ENCODE measurements at places on chromosomes 13 and 19.

DNA sequence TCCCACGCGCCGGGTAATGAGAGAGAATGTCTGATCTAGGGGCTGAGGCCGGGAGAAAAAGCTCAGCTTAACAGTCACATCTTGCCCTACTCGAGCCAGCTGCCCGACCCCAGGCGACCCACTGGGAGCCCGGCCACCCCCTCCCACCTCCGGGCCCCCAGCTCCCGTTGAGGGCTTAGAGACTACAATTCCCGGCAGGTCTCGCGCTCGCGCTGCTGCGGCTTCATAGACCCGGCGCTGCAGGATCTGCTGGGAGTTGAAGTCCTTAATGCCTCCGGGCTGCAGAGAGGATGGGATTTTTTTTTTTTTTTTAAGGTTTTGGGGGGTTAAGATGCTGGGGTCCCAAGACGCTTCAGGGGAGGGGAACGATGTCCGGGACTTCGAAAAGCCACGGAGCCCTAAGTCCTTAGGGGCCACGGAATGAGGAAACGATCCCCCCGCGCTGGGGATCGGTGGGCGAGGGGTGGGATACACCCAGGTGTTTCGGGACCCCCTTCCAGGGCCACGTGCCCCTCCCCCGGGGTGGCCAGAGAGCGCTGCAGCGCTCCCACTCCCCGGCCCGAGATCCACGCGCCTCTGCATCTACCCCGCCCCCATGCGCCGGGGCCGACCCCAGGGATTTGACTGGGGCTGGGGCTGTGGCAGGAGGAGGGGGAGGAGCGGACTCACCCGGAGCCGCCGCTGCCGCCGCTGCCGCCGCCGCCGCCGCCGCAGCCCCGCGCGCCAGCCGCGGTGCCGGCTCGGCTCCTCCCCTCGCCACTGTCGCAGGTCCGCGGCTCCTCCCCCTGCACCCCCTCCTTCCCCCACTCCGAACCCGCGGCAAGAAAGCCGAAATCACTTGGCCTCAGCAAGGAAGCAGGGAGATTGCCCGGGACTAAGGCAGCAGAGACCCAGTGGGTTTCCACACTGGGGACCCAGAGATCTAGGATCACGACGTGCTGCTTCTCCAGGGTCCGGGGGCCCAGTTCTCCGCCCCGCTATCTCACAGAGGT is at the start of gene SYT3:
Gene SYT3, minus strand, starts transcription at position 761 of the 992 bp plus-strand sequence. CDS start 2,470 bp downstream, outside the sequence.
- no peak for DNase-seq

GRCh38 chr13:108915634-108916512 is 286.5 kb downstream of the MYO16 start:
- DNase-seq = no peak

- DNase-seq = no peak
These were observed 3.7 kb upstream of the CNN1 start for GRCh38 chr19:11534948-11535347.

- no peak for DNase-seq
These were observed 7.2 kb upstream of the ZNF606 start for GRCh38 chr19:58009666-58010301.

DNA sequence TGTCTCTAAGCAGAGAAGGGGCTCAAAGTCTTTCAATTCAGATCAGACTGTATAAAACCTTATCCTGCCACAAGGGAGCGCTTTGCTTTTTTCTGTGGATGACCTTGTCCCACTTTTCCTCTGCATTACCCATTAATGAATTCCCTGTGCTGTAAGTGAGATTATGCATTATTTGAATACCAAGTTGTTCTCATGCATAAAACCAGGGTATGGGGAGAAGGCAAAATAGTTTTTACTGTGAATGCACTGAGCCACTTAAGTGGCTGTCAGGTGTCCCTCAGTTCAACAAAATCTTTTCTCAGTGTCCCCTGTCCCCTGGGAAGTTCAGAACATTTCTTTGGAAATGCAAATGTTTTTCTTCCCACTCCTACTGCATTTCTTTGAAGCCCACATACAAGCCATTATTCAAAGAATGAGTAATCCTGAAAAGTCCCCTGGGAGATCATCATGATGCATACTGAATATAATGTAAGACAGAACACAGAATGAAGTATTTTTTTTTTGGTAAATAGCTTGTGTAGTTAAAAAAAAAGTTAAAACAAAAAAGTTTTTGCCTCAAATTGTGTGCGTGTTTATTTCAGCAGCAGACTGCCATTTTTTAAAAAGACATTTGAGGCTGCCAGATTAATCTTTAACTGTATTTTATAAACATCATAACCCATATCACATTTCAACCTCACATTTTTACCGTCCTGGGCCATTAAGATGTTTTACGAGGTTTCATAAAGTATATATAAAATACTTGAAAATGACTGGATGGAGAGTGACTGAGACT is 506.7 kb upstream of the PCDH9 start:
- no peak for DNase-seq

DNA sequence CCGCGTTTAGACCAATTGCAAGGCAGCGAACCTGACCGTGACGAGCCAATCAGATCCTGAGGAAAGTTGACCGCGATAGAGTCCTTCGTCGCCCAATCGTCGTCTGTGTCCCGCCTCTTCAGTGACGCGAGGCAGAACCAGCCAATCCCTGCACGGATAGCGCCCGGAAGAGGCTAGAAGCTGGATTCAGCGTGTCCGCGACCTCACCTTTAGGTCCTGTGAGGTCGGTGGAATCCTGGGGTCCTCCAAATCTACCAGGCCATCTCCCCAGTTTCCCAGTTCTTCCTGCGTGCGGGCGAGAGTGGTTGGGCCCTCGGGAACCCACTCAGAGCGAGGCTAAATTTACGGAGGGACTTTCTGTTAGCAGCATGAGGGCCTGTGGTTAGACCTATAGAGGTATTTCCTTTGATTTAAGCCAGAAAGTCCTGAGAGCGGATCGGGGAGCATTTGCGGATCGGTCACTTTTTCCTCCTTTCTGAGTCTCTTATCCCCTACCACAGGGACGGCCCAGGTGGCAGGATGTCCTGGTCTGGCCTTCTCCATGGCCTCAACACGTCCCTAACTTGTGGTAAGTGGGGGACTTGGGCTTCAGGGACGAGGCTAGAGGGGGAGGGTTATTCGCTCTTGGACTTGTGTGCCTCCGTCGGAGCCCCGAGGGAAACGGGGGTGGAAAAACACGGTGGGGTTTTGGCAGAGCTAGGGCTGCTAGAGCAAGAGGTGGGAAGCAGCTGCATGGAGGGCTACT is at the start of gene MRPS12:
Gene MRPS12, plus strand, starts transcription at position 169 of the 745 bp plus-strand sequence. Its CDS starts 351 bp downstream, at position 520.
- DNase-seq = no peak

DNA sequence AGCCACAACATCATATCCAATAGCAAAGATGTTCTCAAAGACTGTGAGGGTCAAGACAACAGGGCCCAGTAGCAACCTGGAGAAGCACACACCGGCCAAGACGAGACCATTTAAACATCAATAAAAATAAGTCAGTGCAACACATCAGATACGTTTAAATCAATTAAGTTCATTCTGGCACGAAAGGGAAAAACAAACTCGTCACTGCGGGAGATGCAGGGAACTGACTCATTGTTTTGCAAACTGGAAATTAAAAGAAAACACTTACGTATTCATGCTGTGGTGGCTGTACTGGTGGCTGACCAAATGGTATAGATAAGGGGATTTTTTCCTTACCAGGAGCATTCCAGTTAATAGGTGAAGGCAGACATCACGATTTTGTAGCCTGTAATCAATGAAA is 26.3 kb upstream of the SLC15A1 start:
- DNase-seq = no peak

- DNase-seq = no peak
These were observed 18.8 kb downstream of the ZSCAN5A start for GRCh38 chr19:56295531-56296455.

- no peak for DNase-seq
These were observed 25.3 kb upstream of the TBC1D4 start for GRCh38 chr13:75507027-75508001.

GRCh38 chr19:41457241-41457640 is 14.3 kb downstream of the ERICH4 start:
- DNase-seq = no peak

GRCh38 chr13:61202042-61202441 is 213.6 kb downstream of the PCDH20 start:
- no peak for DNase-seq

DNA sequence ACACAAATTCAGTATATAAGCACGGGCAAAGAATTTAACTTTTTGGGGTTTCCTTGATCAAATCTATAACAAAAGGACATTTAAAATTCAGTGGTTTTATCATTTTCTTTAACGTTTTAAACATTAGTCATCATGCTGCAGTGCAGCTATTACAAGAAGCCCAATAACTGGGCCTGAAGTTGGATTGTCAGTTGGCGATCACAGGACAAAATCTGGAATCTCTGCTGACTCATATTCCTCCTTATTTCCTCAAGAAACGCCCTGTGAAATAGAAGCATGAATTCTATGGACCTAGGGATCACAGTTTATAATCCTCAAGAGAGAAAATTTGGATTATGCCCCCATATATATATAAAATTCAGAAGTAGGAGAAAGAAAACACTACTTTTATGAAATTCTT is 971.6 kb upstream of the MIR17HG start:
- DNase-seq = no peak

- no peak for DNase-seq
These were observed 126.5 kb downstream of the NALCN start for GRCh38 chr13:101289764-101290163.

- no peak for DNase-seq
These were observed 186.6 kb downstream of the ZNF536 start for GRCh38 chr19:30558793-30559192.

DNA sequence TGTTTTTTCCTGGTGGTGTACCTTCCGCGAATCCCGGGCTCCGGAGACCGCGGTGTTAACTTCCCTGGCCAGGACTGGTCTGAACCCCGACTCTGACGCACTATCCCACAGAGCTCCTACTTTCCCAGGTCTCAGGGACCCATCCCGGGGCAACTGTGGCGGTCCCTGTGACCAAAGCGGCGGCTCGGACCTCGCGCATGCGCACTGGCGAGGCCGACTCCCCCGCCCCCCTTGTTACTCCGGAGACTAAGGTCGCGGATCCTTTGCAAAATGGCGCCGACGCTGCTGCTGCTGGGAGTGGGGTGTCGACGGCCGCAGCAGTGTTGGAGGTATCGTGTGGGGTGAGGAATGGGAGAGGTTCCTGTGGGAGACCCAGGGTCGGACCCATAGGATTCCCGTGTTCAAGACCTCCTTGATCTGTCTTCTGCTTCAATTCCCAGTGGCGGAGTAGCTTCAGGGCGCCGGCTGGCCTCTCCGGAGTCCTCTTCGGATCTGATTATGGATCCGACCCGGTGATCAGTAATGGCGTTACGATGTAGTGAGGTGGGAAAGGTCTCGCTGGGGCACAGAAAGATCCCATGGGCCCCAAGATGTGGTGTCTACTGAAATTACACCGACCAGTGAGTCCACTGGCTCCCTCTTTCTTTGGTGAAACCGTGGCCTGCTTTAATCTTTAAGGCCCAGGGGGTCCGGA is 66.6 kb upstream of the ZNF527 start:
- DNase-seq = no peak

- DNase-seq = no peak
These were observed 265.9 kb downstream of the MYO16 start for GRCh38 chr13:108895220-108895704.

DNA sequence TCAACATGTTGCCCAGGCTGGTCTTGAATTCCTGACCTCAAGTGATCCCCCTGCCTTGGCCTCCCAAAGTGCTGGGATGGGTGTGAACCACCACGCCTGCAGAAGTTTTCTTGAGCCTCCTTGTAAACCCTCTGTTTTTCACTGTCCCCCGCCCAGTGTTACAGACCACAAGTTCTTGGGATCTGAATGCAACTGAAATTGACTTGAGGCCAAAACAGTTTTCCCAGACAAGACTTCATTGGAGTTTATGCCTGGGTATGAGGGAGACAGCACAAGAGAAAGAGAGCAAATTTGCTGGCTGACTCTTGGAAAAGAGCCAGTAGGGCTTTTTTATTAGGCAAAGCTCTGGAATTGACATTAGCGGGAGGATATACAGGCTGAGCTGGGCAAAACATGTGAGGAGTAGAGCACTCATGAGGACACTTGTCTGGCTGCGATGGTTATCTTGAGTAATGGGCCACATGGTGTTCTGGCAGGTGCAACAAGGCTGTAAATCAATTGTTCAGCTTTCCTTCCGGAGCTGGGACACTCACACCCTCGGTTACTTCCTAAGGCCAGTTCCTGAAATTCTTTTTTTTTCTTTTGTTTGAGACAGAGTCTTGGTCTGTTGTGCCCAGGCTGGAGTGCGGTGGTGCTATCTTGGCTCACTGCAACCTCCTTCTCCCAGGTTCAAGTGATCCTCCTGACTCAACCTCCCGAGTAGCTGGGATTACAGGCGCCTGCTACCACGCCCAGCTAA is 12.7 kb upstream of the HNRNPL start:
- DNase-seq = no peak

GRCh38 chr13:111410232-111411021 is 90.0 kb downstream of the TEX29 start:
- DNase-seq = no peak

GRCh38 chr13:19181021-19181620 is 503 bp downstream of the TUBA3C start:
- peak; percentile 71 for DNase-seq

GRCh38 chr19:49595819-49596404 is 4.9 kb downstream of the PRR12 start:
- no peak for DNase-seq

DNA sequence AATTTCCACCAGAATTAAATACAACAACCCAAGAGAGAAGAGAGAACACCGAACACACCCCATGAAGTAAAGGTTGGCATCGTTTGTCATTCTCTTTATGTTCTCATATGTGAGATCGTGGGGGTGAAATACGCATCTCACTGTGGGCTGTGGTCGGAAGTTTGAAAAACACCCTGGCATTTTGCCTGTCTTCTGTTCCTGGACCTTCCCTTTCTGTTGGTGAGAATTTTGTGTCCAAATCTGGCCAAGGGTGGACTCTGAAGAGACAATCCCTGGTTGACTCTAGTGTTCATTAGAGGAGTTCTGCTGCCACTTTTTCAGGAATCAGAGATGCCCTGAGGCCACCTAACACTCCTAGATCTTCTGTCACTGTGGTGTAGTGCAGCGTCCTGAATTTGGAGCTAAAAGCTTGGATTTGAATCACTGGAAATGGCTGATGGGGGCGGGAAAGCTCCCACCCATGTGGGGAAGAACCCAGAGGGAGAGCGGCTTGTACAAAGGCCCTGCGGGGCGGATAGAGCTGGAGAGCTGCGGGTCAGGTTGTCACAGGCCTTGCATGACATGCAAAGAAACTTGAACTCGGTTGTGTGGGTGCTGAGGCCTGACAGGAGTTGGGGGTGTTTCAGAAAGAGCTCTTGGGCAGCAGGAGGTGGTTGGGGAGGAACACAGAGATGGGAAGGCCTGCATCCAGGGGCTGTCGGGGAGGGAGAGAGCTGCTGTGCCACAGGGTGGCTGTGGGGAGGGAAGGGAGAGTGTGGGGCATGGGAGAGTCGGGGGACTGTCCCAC is 11.1 kb upstream of the SPATA13 start:
- DNase-seq = no peak
